Liver (tissue), 10 donors: ENCODE measurements at places on chromosomes 5 and 9. TPM values are rescaled to one million over a fixed set of nuclear protein-coding genes. Genes with fewer than 3 reads are reported as not detected.

DNA sequence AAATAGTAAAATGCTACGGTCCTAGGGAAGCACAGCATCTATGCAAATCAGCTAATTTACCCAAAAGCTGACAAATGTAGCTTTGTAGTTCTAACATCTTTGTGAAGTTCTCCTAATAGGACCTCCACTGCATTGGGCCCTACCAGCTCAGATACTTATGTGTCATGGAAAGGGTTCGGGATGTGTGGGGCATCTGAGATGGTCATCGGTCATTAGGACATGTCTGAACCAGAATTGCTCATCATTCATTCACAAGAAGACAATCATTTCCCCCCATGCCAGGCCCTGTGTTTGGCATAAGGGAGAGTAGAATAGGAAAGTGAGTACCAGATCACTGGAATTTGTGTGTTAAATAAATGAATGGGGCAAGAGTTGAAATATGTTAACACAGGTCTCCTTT lies 35.7 kb downstream of the PWWP2A start:
- H3K4me3 ChIP-seq, result no peak overlapping the region
- no peak for DNase-seq
- no peaks in the 10 kb centered on the region for H3K4me1 ChIP-seq
- H3K36me3 ChIP-seq, result no peaks in the 10 kb centered on the region

- H3K27ac ChIP-seq, result no peak overlapping the region
- no peak for DNase-seq
- no peaks in the 10 kb centered on the region for H3K36me3 ChIP-seq
Observed at GRCh38 chr5:1438871-1439270, 6.4 kb downstream of the SLC6A3 start.

DNA sequence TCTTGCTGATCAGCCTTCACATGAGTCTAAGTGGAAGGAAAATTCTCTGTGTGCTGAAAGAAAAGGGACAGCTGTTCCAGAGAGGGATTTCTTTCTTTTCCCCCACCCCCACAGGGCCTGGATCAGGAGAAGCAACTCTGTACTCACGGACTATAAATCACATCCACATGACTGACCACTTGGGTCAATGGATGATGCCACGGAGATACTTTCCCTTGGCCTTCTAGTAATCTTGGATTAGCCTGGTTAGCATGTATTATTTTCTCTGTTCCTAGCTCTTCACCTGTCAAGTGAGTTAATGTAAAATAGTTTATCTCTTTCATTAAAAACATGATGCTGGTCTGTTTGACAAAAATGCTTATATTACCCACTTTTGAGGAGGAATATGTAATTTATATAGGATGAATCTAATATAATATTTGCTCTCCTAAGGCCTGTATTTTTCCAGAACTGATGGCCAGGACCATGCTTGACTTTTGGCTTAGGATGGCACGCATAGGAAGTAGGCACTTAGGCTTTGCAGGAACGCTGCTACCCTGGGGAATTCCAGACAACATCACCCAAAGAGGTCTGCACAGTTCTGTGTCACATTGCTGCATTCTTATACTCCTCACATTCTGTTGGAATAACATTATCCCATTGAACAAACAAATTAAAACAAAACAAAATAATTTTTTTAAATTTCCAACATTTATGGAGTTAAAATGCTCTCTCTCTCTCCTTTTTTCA lies 892.1 kb downstream of the TLE1 start:
- no peak for DNase-seq
- H3K36me3 ChIP-seq, result no peaks in the 10 kb centered on the region
- no peak overlapping the region for H3K27ac ChIP-seq
- no peaks in the 10 kb centered on the region for H3K27me3 ChIP-seq
- H3K4me3 ChIP-seq, result no peak overlapping the region

DNA sequence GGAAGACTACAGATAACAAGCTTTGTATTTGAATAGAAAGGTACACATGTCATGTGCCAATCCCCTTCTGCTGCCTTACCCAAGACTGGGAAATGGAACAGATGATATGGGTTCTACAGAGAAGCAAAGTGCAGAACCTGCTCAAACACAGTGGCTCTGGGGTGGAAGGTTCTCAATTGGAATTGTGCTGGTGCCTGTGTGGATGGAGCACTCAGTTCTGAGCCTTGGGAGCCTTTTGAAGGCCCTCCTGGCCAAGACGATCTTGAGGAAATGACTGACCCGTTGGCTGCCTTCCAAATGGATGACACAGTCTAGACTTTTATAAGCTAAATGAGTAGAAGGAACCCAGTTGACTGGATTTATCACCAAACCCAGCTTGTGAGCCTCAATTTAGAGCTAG lies 4.2 kb upstream of the PRSS3 start:
- H3K4me1 ChIP-seq, result no peaks in the 10 kb centered on the region
- no peak overlapping the region for H3K27ac ChIP-seq

GRCh38 chr9:130954317-130954716 lies 15.3 kb upstream of the FIBCD1 start:
- H3K27ac ChIP-seq, result no peak overlapping the region
- peaks cover 3% of the 10 kb centered on the region for H3K27me3 ChIP-seq
- DNase-seq, result no peak
- H3K4me1 ChIP-seq, result no peaks in the 10 kb centered on the region
- H3K4me3 ChIP-seq, result no peak overlapping the region
- no peaks in the 10 kb centered on the region for H3K36me3 ChIP-seq

- no peak overlapping the region for H3K4me3 ChIP-seq
- DNase-seq, result no peak
- no peaks in the 10 kb centered on the region for H3K27me3 ChIP-seq
- no peak overlapping the region for H3K27ac ChIP-seq
Observed at GRCh38 chr5:166823360-166823759, 1468.1 kb upstream of the WWC1 start.

- H3K4me1 ChIP-seq, result peaks cover 31% of the 10 kb centered on the region
- H3K27me3 ChIP-seq, result no peaks in the 10 kb centered on the region
- DNase-seq, result no peak
- H3K36me3 ChIP-seq, result peaks cover 1% of the 10 kb centered on the region
Observed at GRCh38 chr5:141525653-141526052, 36.8 kb downstream of the PCDHGC5 start.

DNA sequence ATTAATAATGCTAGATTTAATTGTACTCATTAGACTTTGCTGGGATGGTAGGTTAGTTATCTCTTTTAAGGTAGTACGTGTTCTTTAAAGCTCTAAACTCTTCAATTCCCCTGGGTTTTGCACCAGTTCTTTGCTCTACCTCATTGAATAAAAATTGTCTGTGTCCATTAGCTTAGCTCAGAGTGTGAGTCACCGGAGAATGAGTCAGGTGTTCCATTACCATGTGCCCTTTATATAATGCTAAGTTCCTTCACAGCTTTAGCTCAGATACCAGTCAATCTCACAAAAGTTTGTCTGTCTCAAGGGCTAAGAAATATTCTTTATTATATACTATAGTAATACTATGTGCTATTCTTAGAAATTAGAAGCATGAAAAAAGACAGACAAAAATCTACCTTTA lies 339.4 kb downstream of the PRELID2 start:
- DNase-seq, result no peak
- no peaks in the 10 kb centered on the region for H3K4me1 ChIP-seq
- H3K36me3 ChIP-seq, result no peaks in the 10 kb centered on the region
- no peaks in the 10 kb centered on the region for H3K27me3 ChIP-seq
- H3K4me3 ChIP-seq, result no peak overlapping the region
- no peak overlapping the region for H3K27ac ChIP-seq

DNA sequence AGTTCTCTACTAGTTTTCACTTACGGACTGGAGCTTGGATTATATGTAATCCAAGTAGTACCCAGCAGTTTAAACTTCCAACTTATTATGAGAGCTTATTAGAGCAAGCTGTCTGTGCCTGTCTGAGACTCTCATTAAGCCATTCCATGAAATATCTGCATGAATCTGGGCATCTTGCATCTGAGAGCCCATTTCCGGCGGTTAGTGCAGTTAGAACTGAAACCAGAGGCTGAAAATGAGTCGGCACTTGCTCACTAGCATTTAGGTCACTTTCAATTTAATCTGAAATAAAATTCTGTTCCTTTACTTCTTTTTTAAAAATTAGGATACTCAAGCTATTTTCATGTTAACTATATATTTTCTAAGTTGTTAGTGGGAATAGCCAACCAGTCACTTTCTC lies 102.2 kb downstream of the MEGF10 start:
- H3K4me1 ChIP-seq, result no peaks in the 10 kb centered on the region
- H3K27me3 ChIP-seq, result peaks cover 3% of the 10 kb centered on the region
- H3K4me3 ChIP-seq, result no peak overlapping the region
- no peak for DNase-seq
- no peak overlapping the region for H3K27ac ChIP-seq

DNA sequence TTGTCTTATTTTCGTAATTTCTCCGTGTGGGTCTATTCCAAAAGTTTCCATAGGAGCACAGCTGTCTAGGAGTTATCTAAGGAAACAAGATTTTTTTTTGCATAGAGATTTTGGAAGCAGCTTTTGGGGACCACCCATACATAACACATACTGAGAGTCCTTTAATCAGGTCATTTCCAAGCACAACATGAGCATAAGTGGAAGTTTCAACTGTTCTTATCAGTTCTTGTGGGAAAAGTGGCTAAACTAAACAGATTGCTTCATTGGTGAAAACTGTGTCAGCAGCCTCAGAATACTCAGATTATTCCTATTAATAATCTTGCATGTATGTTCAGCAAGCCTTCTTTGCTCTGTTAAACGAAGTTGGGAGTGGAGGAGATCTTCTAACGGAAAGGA lies 153.6 kb upstream of the TYRP1 start:
- H3K27ac ChIP-seq, result no peak overlapping the region
- H3K36me3 ChIP-seq, result no peaks in the 10 kb centered on the region
- H3K4me1 ChIP-seq, result no peaks in the 10 kb centered on the region
- H3K27me3 ChIP-seq, result no peaks in the 10 kb centered on the region
- H3K4me3 ChIP-seq, result no peak overlapping the region

- no peaks in the 10 kb centered on the region for H3K36me3 ChIP-seq
- no peak overlapping the region for H3K4me3 ChIP-seq
- no peak for DNase-seq
- H3K4me1 ChIP-seq, result no peaks in the 10 kb centered on the region
Observed at GRCh38 chr5:175685701-175686350, 28.0 kb downstream of the HRH2 start.

DNA sequence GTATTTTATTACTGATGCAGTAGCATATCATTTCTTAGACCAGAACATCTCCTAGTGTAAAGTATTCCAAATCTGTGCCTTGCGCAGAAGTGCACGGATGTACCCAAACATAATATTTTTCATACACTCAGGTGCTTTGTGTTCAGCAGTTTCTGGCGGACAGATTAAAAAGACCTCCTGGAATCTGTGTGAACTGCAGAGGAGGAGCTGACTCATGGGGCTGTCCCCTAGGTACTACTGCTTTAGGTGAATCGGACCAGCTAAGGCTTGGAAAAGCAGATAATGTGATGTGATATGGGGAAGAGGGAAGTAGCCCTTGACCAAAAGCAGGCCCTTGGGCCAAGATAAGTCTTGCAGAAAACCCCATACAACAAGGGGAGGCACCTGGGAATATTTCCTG lies 310.1 kb downstream of the PLK2 start:
- no peak overlapping the region for H3K4me3 ChIP-seq
- H3K4me1 ChIP-seq, result no peaks in the 10 kb centered on the region
- no peaks in the 10 kb centered on the region for H3K36me3 ChIP-seq
- no peak overlapping the region for H3K27ac ChIP-seq
- H3K27me3 ChIP-seq, result no peaks in the 10 kb centered on the region

GRCh38 chr5:1840071-1840547 lies 38.9 kb downstream of the NDUFS6 start:
- no peak overlapping the region for H3K27ac ChIP-seq
- H3K4me1 ChIP-seq, result no peaks in the 10 kb centered on the region
- H3K27me3 ChIP-seq, result no peaks in the 10 kb centered on the region
- no peak overlapping the region for H3K4me3 ChIP-seq
- H3K36me3 ChIP-seq, result no peaks in the 10 kb centered on the region

GRCh38 chr5:153964880-153965645 lies 73.6 kb downstream of the FAM114A2 start:
- no peaks in the 10 kb centered on the region for H3K36me3 ChIP-seq
- no peak overlapping the region for H3K27ac ChIP-seq
- DNase-seq, result peak; percentile 63

GRCh38 chr9:118418887-118419565 lies 714.8 kb downstream of the TLR4 start:
- H3K4me1 ChIP-seq, result no peaks in the 10 kb centered on the region
- no peak for DNase-seq
- no peak overlapping the region for H3K4me3 ChIP-seq
- H3K27me3 ChIP-seq, result no peaks in the 10 kb centered on the region

GRCh38 chr5:5344051-5344571 lies 78.4 kb upstream of the ICE1 start:
- no peaks in the 10 kb centered on the region for H3K36me3 ChIP-seq
- no peak for DNase-seq
- no peaks in the 10 kb centered on the region for H3K27me3 ChIP-seq
- H3K27ac ChIP-seq, result no peak overlapping the region

DNA sequence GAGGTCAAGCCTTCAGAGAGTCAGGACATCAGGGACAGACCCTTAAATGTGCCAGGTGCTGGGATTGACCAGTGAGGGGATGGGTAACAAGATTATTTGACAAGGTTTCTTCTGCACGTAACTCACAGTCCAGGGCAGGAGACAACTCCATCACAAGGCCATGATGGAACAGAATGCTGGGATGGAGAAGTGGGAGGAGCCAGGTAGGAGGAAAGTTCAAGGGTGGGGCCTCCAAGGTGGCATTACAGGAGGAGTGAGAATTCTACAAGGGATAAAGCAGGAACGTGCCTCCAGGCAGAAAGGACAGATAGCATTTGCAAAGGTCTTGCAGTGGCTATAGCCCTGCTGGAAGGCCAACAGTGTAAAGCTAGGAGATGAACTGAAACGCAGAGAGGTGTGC lies 102.2 kb downstream of the FGF18 start:
- H3K27me3 ChIP-seq, result no peaks in the 10 kb centered on the region
- H3K4me1 ChIP-seq, result no peaks in the 10 kb centered on the region
- H3K27ac ChIP-seq, result no peak overlapping the region
- DNase-seq, result no peak
- H3K4me3 ChIP-seq, result no peak overlapping the region
- H3K36me3 ChIP-seq, result no peaks in the 10 kb centered on the region

DNA sequence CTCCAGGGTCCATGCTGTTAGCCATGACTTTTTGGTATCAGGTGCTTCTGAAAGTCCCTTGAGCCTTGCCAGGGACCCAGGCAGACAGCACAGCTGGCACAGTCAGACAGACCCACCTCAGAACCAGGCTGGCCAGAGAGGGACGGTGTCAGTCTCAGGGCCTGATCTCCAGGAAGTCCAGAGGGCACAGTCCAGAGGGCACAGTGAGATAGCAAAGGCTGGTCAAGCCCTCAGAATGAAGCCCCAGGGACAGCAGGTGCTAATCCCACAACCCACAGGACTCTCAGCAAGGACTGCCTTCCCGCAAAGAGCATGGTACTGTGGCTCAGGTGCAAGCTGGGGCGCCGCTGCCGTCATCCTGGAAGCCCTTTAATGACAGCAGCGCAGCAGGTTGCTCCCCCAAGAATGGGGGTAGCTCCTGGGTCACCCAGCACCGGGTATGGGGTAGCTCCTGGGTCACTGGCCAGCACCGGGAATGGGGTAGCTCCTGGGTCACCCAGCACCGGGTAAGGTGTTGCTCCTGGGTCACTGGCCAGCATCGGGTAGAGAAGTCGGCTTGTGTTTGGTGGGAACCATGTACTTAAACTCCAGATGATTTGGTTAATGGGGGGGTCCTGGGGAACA lies 105.6 kb upstream of the PHYKPL start:
- H3K36me3 ChIP-seq, result peaks cover 12% of the 10 kb centered on the region
- H3K4me1 ChIP-seq, result peaks cover 59% of the 10 kb centered on the region
- H3K4me3 ChIP-seq, result peak overlapping the region; percentile 70
- no peaks in the 10 kb centered on the region for H3K27me3 ChIP-seq
- DNase-seq, result no peak
- H3K27ac ChIP-seq, result peak overlapping the region; percentile 71

TRIO gene
- 86.2 TPM for total RNA-seq

ST8SIA4 gene
- total RNA-seq, result 2.3 TPM

OR1Q1 gene
- total RNA-seq, result not detected

TUSC1 gene
- 6.4 TPM for total RNA-seq

SLC27A6 gene
- total RNA-seq, result not detected

TRAF1 gene
- 2.6 TPM for total RNA-seq

VAV2 gene
- total RNA-seq, result 12.6 TPM
